ENCODE measurements at places on chromosomes 6 and 20.

DNA sequence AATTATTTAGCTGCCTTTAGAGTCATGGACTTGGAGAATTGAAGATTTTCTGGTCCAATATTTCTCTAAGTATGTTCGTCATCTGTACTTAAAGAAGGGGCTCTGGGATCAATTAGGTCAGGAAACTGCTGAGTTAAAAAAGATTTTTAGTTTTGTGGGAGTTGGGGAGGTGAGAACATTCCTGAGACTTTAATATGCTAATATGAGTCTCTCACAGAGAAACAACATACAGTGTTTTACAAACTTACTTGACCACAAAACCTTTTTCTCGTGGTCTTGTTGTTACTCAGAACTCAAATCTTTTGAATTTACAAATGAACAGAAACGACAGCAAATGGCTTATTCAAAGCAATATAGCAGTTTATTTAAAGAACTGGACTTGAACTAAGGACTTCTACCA is 67.9 kb downstream of the LIN28B start:
- DNase-seq = no peak

GRCh38 chr6:27994616-27995015 is 37.6 kb downstream of the OR2B6 start:
- DNase-seq = no peak

GRCh38 chr6:135217663-135218062 is 36.6 kb downstream of the MYB start:
- DNase-seq = no peak

DNA sequence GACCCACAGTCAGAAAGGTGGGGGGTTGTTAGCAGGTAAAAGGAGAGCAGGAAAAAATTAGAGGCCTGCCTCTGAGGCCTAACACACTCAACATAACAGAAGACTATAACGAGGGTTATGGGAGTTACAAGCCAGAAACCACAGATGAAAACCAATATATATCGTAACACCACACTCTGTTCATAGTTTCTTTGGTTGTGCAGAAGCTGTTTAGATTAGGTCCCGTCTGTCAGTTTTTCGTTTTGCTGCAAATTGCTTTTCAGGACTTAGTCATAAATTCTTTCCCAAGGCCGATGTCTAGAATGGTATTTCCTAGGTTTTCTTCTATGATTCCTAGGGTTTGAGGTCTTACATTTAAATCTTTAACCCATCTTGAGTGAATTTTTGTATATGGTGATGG is 3.7 kb upstream of the MAP3K5 start:
- DNase-seq = no peak

GRCh38 chr6:13164291-13164690 is 164.0 kb downstream of the TBC1D7 start:
- DNase-seq = no peak

GRCh38 chr6:132205946-132206345 is 195.3 kb downstream of the MOXD1 start:
- DNase-seq = no peak

- no peak for DNase-seq
These were observed 62.1 kb downstream of the FOXO3 start for GRCh38 chr6:108622641-108623298.

DNA sequence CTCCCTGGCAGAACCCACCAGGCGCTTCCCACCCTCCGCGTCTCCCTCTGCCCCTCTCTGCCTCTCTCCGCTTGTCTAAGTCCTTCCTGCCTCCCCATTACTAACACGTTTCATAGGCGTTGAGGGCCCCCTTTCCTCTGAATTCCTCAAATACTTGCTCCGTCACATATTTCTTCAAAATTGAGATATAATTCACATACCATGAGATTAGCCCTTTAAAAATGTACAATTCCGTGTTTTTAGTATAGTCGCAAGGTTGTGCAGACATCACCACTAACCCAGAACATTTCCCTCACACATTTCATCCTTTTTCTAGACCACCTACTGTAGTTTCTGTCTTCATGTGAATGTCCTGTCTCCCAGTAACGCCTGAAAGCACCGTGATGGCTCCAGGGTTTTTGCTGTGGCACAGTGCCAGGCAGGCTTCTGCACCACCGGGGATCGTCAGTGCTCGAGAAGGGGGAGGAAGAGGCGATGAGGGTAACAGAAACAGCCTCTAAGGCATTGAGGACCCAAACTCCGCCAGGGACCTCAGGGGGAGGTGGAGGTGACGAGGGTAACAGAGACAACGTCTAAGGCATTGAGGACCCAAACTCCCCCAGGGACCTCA is 141.9 kb upstream of the SNX9 start:
- DNase-seq = no peak

DNA sequence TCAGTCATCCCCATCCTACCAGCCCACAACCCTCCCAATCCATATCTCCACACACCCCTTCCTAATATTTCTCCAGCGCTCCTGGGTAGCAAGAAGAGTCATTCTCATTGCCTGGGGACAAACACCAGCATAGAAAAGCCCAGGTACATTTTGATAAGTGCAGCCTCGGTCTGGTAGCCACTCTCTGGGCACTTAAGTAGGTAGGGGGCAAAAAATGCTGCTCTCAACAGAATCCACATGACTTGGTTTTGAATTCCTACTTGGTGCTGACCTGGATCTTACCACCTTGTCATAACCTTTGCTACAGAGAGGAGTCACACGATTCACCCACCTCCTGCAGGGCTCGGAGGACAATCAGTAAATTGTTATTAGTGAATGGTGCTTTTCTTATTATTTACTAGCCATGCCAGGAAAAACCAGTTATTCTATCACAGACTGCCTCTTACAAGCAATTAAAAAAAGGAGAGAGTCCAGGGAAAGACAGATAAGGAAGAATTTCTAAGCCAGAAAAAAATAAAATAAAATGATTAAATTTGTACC is 249.1 kb downstream of the LY86 start:
- DNase-seq = no peak

Measured in stimulated activated CD4-positive, alpha-beta T cell treated with anti-CD3 and anti-CD28 coated beads, Interleukin-4, amount 100 ng/mL, for 4 hours (primary cell).